ENCODE measurements at places on chromosomes 6 and 20.

- DNase-seq: no peak
Measured at GRCh38 chr20:3171391-3172125, 1.8 kb downstream of the LZTS3 start.

- no peak for DNase-seq
Measured at GRCh38 chr20:2010533-2010932, 16.7 kb upstream of the PDYN start.

GRCh38 chr6:27601668-27602254 lies 128.9 kb upstream of the ZNF184 start:
- no peak for DNase-seq

- no peak for DNase-seq
Measured at GRCh38 chr6:49782293-49782692, 4.8 kb downstream of the PGK2 start.

GRCh38 chr6:156876302-156876701 lies 99.1 kb downstream of the ARID1B start:
- no peak for DNase-seq

DNA sequence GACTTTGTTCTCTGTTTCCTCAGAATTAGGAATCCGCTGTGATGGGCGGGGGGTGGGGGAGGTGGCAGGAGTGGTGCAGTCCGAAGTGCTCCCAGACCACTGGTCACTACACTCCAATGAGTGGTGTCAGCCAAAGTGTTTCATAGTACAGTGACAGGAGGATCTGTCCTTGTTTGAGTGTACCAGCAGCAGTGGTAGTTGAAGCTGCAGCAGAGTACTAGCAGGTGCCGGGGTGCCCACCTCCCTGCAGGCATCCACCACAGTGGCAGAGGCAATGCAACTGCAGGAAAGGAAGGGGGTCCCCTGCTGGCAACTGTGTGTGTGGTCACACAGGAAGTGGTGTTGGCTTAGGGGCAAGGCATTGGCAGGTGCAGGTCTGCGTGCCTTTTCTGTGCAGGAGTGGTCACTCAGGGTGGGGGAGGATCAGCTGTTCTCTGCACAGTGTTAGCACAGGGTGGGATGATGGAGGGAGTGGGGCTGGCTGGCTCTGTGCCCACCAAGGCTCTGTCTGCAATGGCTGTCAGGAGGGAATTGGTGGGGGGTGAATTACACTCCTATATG lies 9.7 kb downstream of the HLA-DOB start:
- DNase-seq: no peak

GRCh38 chr20:8964959-8965562 lies 103.8 kb upstream of the PLCB4 start:
- no peak for DNase-seq

DNA sequence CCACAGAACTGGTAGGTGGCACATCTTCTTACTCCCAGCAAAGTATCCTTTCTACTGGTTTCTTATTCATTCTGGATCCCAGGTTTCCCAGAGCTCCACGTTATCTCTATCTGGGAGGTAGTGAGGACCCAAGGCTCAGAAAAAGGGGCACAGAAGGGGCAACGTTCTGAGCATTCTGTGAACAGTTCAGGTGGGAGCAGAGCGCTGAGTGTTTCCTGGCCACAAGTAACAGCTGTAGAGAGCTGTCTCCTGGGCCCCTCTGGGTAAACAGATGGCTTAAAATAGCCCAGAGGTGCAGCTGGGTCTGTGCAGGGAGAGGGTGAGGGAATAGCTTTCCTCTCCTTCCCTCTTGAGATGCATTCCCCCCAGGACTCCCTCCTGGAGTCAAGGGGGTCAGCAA lies 2.1 kb downstream of the APOBEC2 start:
- no peak for DNase-seq

DNA sequence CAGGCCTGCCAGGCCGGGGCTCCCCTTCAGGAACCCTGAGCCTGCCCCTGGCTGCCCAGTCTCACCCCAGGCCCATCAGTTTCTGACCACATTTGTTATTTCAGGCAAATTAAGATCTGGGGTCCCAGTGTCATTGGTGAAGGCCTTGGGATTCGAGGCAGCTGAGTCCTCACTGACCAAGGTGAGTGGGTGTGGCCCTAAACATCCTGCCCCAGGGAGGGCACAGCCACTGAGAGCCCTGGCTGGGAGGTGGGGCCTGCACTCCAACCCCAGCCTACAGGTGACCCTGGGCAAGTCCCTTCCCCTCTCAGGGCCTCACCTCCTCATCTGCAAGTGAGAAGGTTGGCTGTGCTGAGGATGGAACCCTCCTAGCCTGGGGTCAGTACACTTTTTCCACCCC lies 23.8 kb downstream of the BPIFB1 start:
- no peak for DNase-seq

DNA sequence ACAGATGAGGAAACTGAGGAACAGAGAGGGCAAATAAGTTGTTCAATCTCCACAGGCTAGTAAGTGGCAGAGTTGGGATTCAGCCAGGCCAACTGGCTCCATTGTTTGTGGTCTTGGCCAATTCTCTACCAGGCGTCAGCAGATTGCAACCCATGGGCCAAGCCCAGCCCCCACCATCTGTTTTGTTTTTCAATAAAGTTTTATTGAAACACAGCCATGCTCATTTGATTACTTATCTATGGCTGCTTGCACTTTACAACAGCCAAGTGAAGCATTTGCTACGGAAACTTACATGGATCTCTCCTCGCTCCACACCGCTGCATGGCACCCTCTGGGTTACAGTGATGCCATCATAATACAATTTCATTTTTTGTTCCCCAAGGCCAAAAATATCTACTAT lies 90.8 kb downstream of the ZNF217 start:
- DNase-seq: no peak

GRCh38 chr6:13384966-13385365 lies 56.6 kb upstream of the TBC1D7 start:
- DNase-seq: no peak

GRCh38 chr6:7916959-7917358 lies 6.4 kb upstream of the TXNDC5 start:
- DNase-seq: no peak

GRCh38 chr20:43799150-43799711 lies 72.4 kb upstream of the GTSF1L start:
- no peak for DNase-seq

GRCh38 chr6:133955582-133956415 lies 2.8 kb downstream of the TBPL1 start:
- DNase-seq: no peak

GRCh38 chr6:106746652-106747051 lies 117.3 kb downstream of the QRSL1 start:
- no peak for DNase-seq

- no peak for DNase-seq
Measured at GRCh38 chr6:13354331-13355042, 26.1 kb upstream of the TBC1D7 start.

- no peak for DNase-seq
Measured at GRCh38 chr6:35742842-35743241, 6.0 kb downstream of the ARMC12 start.

DNA sequence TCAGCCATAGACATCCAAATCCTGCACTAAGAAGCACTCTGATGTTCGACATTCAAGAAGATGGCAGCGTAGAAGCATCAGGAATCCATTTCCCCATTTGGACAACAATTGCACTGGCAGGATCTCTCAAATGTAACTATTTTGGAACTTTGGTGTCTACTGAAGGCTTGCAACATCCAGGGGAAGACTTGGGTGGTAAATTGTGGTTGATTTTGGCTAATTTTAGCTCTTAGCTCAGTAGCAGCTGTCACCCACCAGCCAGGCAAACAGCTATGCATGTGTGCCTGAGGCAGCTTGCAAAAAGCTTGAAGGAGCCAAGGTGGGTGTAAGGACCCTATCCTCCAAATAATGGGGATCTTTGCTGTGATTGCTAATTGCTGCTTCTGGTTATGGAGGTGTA lies 35.1 kb upstream of the PPP1R3G start:
- no peak for DNase-seq

- no peak for DNase-seq
Measured at GRCh38 chr6:96450082-96450769, 71.4 kb upstream of the UFL1 start.

- no peak for DNase-seq
Measured at GRCh38 chr6:68256391-68256790, 378.7 kb upstream of the ADGRB3 start.

DNA sequence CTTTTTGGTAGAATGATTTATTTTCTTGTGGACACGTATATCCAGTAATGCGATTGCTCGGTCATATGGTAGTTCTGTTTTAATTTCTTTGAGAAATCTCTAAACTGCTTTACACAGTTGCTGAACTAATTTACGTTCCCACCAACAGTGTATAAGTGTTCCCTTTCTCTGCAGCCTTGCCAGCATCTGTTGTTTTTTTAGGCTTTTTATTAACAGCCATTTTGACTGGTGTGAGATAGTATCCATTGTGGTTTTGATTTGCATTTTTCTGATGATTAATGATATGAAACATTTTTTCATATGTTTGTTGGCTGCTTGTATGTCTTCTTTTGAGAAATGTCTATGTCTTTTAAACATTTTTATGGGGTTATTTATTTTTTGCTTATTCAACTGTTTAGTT lies 196.7 kb downstream of the MOXD1 start:
- DNase-seq: no peak

GRCh38 chr20:16222859-16223411 lies 350.3 kb downstream of the KIF16B start:
- DNase-seq: no peak

- no peak for DNase-seq
Measured at GRCh38 chr6:72246926-72247325, 360.6 kb downstream of the RIMS1 start.

GRCh38 chr6:72411872-72412708 lies 209.8 kb upstream of the KCNQ5 start:
- peak; percentile 77 for DNase-seq

GRCh38 chr20:24806705-24807676 lies 142.1 kb upstream of the CST7 start:
- DNase-seq: no peak

GRCh38 chr6:154095571-154095970 lies 56.5 kb downstream of the OPRM1 start:
- DNase-seq: no peak

Data from activated CD4-positive, alpha-beta T cell treated with anti-CD3 and anti-CD28 coated beads for 48 hours (primary cell).